ENCODE measurements at places on chromosomes 16 and 17. TPM values are rescaled to one million over a fixed set of nuclear protein-coding genes. Genes with fewer than 3 reads are reported as not detected.

DNA sequence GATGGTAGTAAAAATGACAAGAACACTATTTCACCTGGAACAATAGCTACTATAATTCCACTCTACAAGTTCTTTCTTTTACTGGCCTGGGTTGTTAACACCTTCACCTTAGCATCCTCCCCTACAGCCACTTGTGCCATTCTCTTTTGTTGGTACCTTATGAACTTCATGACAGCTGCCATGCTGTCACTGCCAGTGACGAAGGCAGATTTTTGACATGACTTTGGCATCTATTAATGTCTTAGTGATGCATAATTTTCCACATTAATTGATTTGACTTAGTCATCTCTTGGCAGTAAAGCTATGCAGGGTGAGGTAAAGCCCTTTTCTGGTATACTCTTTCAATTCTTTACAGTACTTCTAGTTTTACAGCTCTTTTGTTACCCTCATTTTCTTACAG, 207.9 kb downstream of the TANC2 start:
- DNase-seq: no peak

GRCh38 chr16:51939378-51939871, 607.5 kb downstream of the TOX3 start:
- DNase-seq: no peak

- no peak for DNase-seq
Measured at GRCh38 chr16:82701442-82701955, 74.7 kb downstream of the CDH13 start.

The ASPA gene
- total RNA-seq: not detected

The TBX2 gene
- total RNA-seq: 0.21 TPM

DNA sequence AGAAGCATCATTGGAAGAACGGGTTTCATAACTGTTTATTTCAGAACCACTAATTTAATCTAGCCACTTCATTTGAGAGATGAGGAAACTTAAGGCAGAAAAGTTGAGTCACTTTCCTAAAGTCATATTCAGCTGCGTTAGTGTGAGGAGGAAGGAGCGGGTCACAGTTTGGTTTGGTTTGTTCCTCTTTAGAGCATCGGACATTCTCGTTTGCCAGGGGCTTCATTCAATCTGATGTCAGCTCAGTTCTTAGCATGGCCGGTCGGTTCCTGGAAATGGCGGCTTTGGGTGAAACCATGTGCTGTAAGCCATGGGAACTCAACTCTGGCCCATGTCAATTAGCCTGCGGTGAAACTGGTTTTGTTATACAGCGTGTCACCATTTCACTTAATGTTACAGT, 186.5 kb downstream of the LGALS9B start:
- DNase-seq: no peak
